ENCODE measurements at places on chromosomes 3 and 15. TPM values are rescaled to one million over a fixed set of nuclear protein-coding genes. Genes with fewer than 3 reads are reported as not detected.
A peak's percentile ranks its signal among the peaks of the same experiment; 100 is the strongest.

The XXYLT1 gene
- total RNA-seq: 13.7 TPM

The ATP13A5 gene
- not detected for total RNA-seq

DNA sequence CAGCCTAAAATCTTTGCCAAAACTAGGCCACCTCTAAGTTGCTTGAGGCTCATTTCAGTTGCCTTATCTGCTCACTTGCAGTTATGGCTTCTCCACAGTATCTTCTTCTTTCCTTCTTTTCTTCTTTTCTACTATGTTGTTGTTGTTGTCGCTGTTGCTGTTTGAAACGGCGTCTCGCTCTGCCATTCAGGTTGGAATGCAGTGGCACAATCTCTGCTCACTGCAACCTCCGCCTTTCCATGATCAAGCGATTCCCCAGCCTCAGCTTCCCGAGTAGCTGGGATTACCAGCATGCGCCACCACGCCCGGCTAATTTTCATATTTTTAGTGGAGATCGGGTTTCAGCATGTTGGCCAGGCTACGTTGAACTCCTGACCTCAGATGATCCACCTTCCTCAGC lies 210.8 kb upstream of the NR2F2 start:
- DNase-seq: peak; percentile 21

DNA sequence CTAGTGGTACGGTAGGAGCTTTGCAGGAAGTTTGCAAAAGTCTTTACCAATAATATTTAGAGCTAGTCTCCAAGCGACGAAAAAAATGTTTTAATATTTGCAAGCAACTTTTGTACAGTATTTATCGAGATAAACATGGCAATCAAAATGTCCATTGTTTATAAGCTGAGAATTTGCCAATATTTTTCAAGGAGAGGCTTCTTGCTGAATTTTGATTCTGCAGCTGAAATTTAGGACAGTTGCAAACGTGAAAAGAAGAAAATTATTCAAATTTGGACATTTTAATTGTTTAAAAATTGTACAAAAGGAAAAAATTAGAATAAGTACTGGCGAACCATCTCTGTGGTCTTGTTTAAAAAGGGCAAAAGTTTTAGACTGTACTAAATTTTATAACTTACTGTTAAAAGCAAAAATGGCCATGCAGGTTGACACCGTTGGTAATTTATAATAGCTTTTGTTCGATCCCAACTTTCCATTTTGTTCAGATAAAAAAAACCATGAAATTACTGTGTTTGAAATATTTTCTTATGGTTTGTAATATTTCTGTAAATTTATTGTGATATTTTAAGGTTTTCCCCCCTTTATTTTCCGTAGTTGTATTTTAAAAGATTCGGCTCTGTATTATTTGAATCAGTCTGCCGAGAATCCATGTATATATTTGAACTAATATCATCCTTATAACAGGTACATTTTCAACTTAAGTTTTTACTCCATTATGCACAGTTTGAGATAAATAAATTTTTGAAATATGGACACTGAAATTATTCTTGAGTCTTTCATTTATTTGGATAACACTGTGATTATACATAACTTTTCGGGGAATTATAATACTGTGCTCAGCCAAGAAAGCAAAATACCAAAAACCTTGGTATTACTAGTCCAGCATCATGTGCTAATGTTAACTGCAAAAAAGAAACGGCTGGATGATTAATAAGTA lies 2.2 kb downstream of the SOX2 start:
- no peak for DNase-seq

- DNase-seq: no peak
Measured at GRCh38 chr3:140571836-140572235, 106.0 kb upstream of the TRIM42 start.

DNA sequence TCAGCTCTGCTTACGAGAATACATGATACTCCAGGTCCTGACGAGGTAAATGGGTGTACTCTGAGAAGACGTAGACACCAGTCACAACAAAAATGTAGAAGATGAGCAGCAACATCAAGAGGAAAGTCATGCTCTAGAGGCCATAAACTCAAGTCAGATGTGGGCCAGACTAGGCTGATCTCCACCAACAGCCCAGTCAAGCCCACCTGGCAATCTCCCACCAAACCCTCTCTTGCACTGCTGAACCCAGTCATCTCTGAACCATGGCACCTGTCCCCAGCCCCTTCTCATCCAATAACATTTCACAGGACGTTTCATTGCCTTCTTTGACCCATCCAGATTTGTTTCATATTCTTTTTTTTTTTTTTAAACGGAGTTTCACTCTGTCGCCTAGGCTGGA lies 10.8 kb upstream of the PDIA3 start:
- DNase-seq: no peak

DNA sequence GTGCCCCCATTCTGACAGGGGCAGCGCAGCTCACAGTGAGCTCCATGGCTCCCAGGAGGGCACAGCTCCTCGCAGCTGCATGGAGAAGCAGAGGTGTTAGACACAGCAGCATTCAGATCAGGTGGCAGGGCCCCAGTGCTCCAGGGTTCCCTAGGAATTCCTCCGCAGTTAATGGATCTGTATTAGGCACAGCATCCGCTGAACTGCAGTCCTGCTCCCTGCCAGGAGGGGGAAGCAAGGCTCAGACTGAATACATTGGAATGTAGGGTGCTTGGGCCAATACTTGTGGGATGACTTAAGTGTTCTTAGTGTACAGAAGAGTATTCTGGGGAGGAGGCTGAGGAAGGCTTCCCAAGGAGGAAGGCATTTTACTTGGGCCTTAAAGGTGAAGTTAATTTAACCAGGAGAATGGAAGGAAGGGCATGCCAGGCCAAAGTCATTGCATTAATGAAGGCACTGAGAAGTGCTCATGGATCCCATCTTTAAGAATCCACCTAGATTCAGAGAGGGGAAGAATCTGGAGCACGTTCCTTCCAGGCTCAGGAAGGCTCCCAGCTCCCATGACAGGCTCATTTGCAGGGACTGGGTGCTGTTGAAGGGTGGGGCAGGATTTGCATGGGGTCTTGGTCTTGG lies 111.6 kb downstream of the RAB11A start:
- DNase-seq: no peak

GRCh38 chr3:156793400-156793799 lies 32.8 kb upstream of the LEKR1 start:
- no peak for DNase-seq
